Activated naive CD4-positive, alpha-beta T cell treated with anti-CD3 and anti-CD28 coated beads, Interleukin-2, amount 10 ng/mL, durations not matched to agents 7 days and 5 days (primary cell): ENCODE measurements at places on chromosomes 7 and 10.

DNA sequence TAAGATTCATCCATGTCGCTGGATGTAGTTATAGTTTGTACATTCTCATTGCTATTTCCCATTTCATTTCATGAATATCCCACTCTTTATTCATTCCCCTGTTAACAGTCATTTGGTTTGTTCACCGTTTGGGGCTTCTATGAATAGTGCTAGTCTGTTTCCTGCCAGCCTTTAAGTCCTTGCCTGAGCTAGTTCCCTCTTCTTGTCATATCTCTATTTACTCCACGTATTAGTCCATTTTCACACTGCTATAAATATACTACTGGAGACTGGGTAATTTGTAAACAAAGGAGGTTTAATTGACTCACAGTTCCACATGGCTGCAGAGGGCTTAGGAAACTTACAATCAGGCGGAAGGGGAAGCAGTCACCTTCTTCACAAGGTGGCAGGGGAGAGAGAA, 56.2 kb downstream of the PLCE1 start:
- no peaks in the 10 kb centered on the region for H3K27me3 ChIP-seq
- H3K4me3 ChIP-seq, result no peak overlapping the region
- no peak overlapping the region for H3K27ac ChIP-seq
- no peak for DNase-seq

- H3K27ac ChIP-seq, result no peak overlapping the region
- DNase-seq, result no peak
- H3K4me3 ChIP-seq, result no peak overlapping the region
- H3K4me1 ChIP-seq, result no peaks in the 10 kb centered on the region
- no peaks in the 10 kb centered on the region for H3K27me3 ChIP-seq
- no peaks in the 10 kb centered on the region for H3K36me3 ChIP-seq
These were observed 128.7 kb downstream of the AKR1D1 start for GRCh38 chr7:138204982-138205298.

DNA sequence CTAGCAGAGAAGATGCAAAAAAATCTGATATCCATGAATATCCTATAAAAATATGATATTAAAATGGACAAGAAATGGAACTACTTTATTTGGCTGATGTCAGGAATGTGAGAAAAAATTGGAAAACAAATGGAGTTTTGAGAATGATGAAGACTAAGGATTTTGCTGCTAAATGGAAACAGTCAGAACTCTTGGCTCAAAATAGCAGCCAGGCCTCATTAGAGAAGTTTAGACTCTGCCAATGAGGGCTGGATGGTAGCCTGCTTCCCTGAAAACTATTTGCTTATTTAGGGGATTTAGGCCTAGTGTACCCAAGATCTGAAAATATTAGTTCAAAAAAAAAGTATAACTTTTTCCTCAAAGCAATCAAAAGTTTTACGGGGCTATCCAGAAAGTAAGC, 458.5 kb downstream of the TFEC start:
- no peak overlapping the region for H3K27ac ChIP-seq
- H3K36me3 ChIP-seq, result no peaks in the 10 kb centered on the region
- no peak for DNase-seq
- H3K4me3 ChIP-seq, result no peak overlapping the region
- H3K27me3 ChIP-seq, result no peaks in the 10 kb centered on the region

GRCh38 chr10:13978533-13979115, 352.1 kb downstream of the FRMD4A start:
- no peaks in the 10 kb centered on the region for H3K27me3 ChIP-seq
- no peaks in the 10 kb centered on the region for H3K36me3 ChIP-seq
- H3K27ac ChIP-seq, result no peak overlapping the region
- no peak for DNase-seq

- no peak overlapping the region for H3K4me3 ChIP-seq
- peaks cover 34% of the 10 kb centered on the region for H3K27me3 ChIP-seq
- H3K4me1 ChIP-seq, result no peaks in the 10 kb centered on the region
- DNase-seq, result no peak
These were observed 58.9 kb downstream of the CALML3 start for GRCh38 chr10:5583525-5584175.

- H3K4me1 ChIP-seq, result no peaks in the 10 kb centered on the region
- no peak overlapping the region for H3K27ac ChIP-seq
- no peak for DNase-seq
These were observed 33.7 kb upstream of the CHCHD3 start for GRCh38 chr7:133115596-133115995.

- no peaks in the 10 kb centered on the region for H3K4me1 ChIP-seq
- H3K4me3 ChIP-seq, result no peak overlapping the region
- no peak for DNase-seq
- no peak overlapping the region for H3K27ac ChIP-seq
- H3K27me3 ChIP-seq, result no peaks in the 10 kb centered on the region
- no peaks in the 10 kb centered on the region for H3K36me3 ChIP-seq
These were observed 60.0 kb downstream of the HGF start for GRCh38 chr7:81709836-81710235.

GRCh38 chr7:39016609-39017008, 38.9 kb downstream of the POU6F2 start:
- no peak overlapping the region for H3K4me3 ChIP-seq
- no peaks in the 10 kb centered on the region for H3K27me3 ChIP-seq
- H3K36me3 ChIP-seq, result no peaks in the 10 kb centered on the region
- no peak overlapping the region for H3K27ac ChIP-seq
- no peak for DNase-seq

DNA sequence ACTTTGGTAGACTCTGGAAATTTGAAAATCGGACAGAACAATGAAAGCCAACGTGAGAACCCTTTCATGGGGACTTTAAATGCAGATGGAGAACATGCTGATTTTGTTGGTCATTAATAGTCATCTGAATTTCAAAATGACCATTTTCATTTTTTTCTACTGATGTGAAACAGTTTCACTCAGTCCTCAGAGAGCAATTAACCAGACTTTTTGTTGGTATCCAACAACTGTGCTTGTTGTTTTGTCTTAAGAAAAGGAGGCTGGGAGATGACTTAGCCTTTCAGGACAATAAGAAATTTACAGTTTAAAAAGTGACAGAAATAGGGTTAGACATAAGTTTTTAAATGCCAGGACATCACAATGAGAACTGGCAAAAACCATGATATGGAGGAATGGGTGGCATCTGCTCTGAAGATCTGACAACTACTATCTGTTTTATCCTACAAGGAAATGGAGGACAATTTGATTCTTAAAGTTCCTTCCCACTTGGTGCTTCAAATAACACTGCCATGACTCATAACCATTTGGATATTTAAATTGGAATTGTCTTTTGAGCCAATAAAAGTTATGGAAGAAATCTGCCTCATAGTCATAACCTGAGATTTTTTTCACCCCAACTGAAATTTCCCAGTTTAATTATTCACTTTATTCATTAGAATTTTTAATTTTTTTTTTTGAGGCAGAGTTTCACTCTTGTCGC, 87.2 kb upstream of the HPS1 start:
- H3K27ac ChIP-seq, result no peak overlapping the region
- no peak overlapping the region for H3K4me3 ChIP-seq
- H3K4me1 ChIP-seq, result no peaks in the 10 kb centered on the region
- no peak for DNase-seq

- DNase-seq, result no peak
- no peak overlapping the region for H3K27ac ChIP-seq
- H3K27me3 ChIP-seq, result peaks cover 46% of the 10 kb centered on the region
- no peaks in the 10 kb centered on the region for H3K36me3 ChIP-seq
- H3K4me1 ChIP-seq, result no peaks in the 10 kb centered on the region
- H3K4me3 ChIP-seq, result no peak overlapping the region
These were observed 19.8 kb downstream of the IGF2BP3 start for GRCh38 chr7:23450518-23450917.

DNA sequence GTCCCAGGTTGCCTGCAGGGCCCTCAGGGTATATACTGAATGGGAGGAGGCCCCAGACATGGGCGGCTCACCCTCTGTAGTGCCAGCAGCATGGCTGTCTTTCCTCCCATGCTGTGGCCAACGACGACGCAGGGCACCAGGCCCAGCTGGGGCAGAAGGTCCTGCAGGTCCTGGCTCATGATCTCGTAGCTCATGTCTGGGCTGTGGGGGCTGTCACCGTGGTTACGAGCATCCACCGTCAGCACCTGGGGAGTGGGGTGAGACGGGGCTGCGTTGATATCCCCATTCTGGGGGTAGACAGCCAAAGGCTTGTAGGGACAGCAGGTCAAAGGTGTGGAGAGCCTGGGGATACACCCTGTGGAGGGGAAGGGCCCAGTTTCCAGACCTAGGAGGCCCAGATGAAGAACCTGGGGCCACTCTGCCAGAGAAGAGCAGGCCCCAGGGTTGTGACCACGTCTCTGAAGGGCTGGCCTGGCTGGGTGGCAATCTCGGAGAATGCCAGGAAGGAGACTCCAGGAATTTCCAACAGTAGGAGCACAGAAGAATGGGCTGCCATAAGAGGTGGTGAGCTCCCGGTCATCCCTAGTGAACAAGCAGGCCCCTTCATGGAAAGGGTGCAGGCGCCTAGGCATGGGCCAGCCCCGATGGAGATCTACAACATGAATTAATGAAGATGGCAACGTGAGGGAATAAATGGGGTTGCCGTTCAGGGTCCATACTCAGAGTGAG, 947 bp downstream of the ABHD11 start:
- no peak for DNase-seq
- H3K27ac ChIP-seq, result peak overlapping the region; percentile 93
- H3K36me3 ChIP-seq, result peaks cover 3% of the 10 kb centered on the region
- H3K4me3 ChIP-seq, result peak overlapping the region; percentile 87
- peaks cover 24% of the 10 kb centered on the region for H3K4me1 ChIP-seq
- peaks cover 7% of the 10 kb centered on the region for H3K27me3 ChIP-seq

GRCh38 chr10:95480102-95480900, 80.9 kb downstream of the SORBS1 start:
- no peak overlapping the region for H3K27ac ChIP-seq
- peaks cover under 1% of the 10 kb centered on the region for H3K4me1 ChIP-seq
- H3K36me3 ChIP-seq, result no peaks in the 10 kb centered on the region
- H3K27me3 ChIP-seq, result peaks cover 11% of the 10 kb centered on the region

GRCh38 chr7:1691601-1692514, 21.8 kb downstream of the ELFN1 start:
- H3K27ac ChIP-seq, result no peak overlapping the region
- no peaks in the 10 kb centered on the region for H3K36me3 ChIP-seq
- no peak overlapping the region for H3K4me3 ChIP-seq
- no peaks in the 10 kb centered on the region for H3K4me1 ChIP-seq

- no peak overlapping the region for H3K27ac ChIP-seq
- peaks cover 2% of the 10 kb centered on the region for H3K4me1 ChIP-seq
- H3K4me3 ChIP-seq, result no peak overlapping the region
- DNase-seq, result no peak
- peaks cover 4% of the 10 kb centered on the region for H3K27me3 ChIP-seq
These were observed 37.7 kb downstream of the RAB19 start for GRCh38 chr7:140441519-140441918.

DNA sequence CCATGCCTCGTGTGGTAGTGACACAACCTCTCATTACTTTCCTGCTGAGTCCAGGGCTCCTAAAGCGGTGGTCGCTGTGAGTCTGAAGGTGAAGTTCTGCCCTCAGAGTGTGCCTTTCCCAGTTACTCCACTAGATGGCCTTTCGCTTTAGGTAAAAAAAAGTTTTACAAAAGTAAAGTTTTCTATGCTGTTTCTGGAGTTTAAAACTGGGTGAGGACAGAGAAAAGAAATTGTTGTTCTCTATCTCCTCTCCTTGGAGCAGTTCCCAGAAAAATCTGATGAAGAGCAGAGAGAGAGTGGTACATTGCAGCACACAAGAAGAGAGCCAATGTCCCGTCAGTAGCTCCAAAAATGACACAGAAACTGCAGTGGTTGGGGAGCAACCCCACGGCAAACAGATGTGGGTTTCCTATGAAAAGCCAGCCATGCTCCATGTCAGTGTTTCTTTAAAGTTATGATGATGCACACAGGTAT, 257.1 kb downstream of the GLI3 start:
- no peak overlapping the region for H3K4me3 ChIP-seq
- H3K27ac ChIP-seq, result no peak overlapping the region
- DNase-seq, result no peak
- no peaks in the 10 kb centered on the region for H3K36me3 ChIP-seq

- no peak for DNase-seq
- H3K4me1 ChIP-seq, result peaks cover 23% of the 10 kb centered on the region
- no peak overlapping the region for H3K27ac ChIP-seq
- no peaks in the 10 kb centered on the region for H3K27me3 ChIP-seq
These were observed 113.5 kb downstream of the LARP4B start for GRCh38 chr10:818010-818409.

DNA sequence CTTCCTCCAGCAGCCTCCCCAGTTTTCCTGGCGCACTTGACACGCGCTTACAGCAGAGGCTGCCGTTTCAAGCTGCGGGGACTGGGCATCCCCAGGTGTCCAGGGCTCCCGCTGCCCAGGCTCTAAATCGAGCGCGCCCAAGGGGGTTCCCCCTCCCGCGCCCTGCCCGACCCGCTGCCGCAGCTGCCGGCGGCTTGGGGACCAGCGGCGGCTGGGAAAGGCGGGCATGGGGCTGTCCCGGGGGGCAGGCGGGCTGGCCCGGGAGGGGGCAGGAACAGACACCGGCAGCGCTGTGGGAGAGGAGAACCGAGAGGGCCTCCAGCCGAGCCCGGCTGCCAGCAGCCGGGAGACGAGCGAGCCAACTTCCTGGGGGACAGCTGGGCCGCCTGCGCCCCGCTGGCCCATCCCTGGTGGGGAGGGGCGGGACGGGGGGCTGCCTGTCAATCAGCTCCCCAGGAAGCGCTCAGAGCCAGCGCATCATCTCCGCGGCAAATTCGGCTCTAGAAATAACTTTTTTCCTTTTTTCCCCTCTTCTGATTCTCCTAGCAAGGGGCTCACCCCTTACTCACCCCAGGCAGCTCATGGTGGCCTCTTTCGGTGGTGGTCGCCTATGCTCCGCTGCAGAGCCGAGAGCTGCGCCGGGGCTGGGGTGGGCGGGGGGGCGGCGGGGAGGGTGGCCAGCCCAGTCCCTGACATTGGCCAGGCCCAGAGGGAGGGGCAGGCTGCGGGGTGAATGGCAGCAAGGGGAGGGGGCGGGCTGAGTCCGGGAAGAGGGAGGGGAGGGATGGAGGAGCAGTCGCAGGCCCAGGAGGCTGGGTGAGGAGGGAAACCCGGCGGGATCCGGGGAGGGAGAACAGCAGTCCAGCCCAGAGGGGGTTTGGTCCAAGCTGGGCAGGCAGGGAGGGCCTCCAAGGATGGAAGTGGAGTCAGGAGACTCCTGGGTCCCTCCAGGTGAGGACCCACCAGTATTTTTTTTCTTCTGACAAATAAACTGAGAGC, 14.7 kb downstream of the GRID2IP start:
- DNase-seq, result no peak
- H3K4me1 ChIP-seq, result peaks cover 12% of the 10 kb centered on the region
- H3K4me3 ChIP-seq, result no peak overlapping the region
- no peaks in the 10 kb centered on the region for H3K36me3 ChIP-seq

GRCh38 chr7:155454183-155455112, 3.5 kb upstream of the EN2 start:
- no peaks in the 10 kb centered on the region for H3K36me3 ChIP-seq
- peak overlapping the region; percentile 18 for H3K4me3 ChIP-seq
- H3K4me1 ChIP-seq, result peaks cover 10% of the 10 kb centered on the region
- peak overlapping the region; percentile 68 for H3K27ac ChIP-seq

DNA sequence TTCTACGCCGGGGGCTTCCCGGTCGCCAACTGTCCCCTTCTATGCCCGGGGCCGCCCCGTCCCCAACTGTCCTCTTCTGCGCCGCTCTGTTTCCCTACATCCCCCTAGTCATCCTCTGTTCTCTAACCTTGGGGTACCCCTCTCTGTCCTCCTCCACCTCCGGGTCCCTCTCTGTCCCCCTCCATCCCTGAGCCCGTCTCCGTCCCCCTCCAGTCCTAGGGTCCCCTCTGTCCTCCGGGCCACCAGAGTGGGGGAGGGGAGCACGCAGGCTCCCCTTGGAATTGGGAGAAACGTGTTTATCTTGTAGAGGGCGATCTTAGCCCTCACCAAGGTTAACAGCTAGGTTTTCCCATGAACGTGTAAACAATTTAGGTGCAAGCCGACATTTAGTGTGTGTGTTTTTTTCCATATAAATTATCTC, 852 bp upstream of the KLF6 start:
- H3K4me1 ChIP-seq, result peaks cover 31% of the 10 kb centered on the region
- peaks cover 7% of the 10 kb centered on the region for H3K27me3 ChIP-seq
- H3K36me3 ChIP-seq, result peaks cover 42% of the 10 kb centered on the region
- DNase-seq, result no peak
- H3K4me3 ChIP-seq, result peak overlapping the region; percentile 94
